ENCODE measurements at places on chromosomes 5 and 9. TPM values are rescaled to one million over a fixed set of nuclear protein-coding genes. Genes with fewer than 3 reads are reported as not detected.

Gene CDH6
- not detected for total RNA-seq

Gene NUTM2G
- not detected for total RNA-seq

Gene ANKRD34B
- total RNA-seq = not detected

Gene AQP7
- not detected for total RNA-seq

Gene TMEM215
- not detected for total RNA-seq

DNA sequence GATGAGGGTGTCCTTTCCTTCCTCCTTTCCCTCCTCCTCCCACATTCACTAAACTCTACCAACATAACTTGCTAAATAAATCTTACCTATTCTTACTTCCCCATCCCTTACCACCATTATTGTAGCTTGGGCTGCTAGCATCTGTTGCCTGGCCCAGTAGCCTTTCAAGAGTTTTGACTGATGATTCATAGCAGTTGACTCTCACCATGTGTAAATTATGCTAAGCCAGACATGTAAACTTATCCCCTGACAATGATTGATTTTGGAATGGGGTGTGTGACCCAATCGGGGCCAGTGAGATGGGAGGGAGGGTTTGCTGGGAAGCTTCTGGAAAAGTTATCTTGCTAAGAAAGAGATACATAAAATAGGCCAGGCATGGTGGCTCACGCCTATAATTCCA lies 161.8 kb upstream of the SPRY4 start:
- DNase-seq = no peak

- no peak for DNase-seq
Observed at GRCh38 chr5:167785901-167786300, 505.5 kb upstream of the WWC1 start.

- DNase-seq = no peak
Observed at GRCh38 chr9:4463824-4464223, 26.4 kb upstream of the SLC1A1 start.

DNA sequence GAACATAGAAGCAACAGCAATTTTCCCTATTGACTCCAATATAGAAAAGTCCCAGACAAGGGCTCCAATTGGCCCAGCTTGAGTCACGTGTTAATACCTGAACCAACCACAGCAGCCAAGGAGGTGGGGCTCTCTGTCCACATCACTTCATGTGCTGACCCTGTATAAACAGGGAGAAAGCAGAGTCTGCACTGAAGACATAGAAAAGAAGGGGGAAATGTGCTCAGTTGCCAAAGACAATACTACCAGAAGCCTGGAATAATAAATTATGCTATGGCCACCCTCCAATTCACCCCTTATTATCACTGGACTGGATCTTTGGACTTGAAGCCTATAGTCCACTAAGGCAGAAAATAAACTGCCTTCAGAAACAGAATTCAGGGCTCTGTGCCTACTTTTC lies 275.4 kb downstream of the EPB41L4A start:
- DNase-seq = no peak

DNA sequence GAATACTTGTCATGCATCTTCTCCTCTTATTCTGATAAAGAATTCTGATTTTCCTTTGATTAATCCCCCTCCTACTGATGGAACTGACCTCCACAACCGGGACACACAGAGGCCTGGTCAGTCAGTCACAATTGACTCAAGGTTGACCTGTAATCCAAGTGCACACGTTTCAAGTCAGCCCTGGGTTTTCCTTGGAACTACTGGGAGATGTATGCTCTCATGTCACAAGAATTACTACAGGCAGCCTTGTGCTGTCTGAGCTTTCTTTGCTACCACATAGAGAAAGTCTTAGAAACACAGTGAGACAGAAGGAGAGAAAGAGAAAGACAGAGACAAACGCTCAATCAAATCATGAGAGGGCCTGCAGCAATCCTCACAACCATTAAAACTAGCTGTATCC lies 345.8 kb downstream of the PDE4D start:
- no peak for DNase-seq

DNA sequence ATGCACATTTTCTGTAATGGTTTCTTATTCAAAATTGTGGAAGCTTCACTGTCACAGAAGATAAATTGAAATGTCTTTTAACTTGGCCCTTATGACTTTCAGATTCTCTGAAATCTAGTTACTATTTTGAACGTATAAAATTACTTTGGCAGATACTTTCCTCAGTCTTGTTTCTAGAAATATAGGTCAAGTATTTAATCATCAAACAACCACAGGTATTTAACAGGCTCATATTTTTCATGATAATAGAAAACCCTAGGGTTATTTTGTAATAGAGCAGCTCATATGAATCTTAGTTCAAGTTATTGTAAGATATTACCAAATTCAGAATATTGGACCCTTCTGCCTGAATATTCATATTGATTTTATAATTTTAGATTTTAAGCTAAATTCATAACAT lies 236.0 kb upstream of the CDH18 start:
- no peak for DNase-seq

- DNase-seq = peak; percentile 88
Observed at GRCh38 chr5:157582731-157583620, 7.4 kb upstream of the ADAM19 start.

DNA sequence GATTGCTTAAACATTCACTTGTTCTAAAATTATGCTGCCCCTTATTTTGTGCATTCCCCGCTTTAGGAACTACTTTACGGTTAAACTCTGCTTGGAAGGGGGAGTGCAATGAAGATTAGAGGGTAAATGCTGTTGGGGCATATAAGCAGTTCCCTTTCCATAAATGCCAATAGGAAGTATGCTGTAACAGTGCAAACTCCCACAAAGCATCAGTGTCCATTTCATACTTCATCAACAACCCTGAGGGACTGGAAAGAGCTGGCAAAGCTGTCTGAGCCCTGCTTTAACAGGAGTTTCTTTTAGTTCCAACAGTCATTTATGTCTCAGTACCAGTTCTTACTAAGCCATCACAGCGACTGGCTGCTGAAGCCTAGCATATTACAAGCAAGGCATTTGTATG lies 1.8 kb downstream of the ACTL7A start:
- DNase-seq = no peak

DNA sequence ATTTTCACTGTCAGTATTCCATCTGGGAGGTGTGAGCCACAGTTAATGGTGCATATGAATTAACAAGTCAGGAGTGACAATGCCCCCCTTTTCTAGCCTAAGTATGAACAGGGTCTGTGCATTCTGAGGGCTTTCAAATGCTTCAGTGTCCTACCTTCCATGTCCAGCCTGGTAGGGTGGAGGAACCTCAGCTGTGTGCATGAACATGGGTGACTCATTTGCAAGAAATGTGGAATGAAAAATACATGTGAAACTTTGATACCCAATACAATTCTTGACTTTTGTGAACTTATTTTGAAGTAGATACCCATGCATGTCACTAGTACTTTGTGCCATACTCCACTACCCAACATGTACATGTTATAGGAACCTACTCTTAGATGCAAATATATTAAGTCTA lies 375.8 kb downstream of the SEMA5A start:
- DNase-seq = no peak

DNA sequence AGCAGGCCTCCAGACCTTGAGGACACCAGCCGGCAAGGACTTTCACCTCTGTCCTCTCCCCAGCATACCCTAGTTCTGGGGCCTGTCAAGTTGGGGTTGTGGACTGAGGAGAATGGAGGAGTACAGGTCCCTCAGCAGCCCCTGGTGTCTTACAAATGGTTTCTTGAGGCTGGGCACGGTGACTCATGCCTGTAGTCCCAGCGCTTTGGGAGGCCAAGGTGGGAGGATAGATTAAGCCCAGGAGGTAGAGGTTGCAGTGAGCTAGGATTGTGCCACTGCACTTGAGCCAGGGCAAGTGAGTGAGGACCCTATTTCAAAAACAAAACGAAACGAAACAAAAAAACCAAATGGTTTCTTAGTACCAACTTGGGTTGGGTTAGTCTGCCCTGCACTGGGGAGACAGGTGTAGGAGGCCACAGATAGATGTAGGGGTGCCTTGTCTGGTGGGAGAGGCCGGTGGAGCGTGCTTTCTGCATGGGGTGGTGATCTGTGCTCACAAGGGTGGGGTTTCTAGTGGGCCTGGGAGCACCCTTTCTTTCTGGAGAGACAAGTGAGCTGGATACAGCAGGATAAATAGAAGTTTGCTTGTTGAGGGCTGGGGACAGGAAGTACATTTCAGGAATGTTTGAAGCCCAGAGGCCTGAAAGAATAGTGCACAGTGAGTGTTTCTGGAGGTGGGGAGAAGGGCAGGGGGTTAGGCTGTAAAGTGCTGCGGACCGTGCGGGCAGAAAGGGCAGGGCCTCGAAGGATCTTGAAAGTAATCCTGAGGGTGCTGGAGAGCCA lies 37.7 kb upstream of the PSD2 start:
- DNase-seq = no peak
